ENCODE measurements at places on chromosomes 5 and 9. TPM values are rescaled to one million over a fixed set of nuclear protein-coding genes. Genes with fewer than 3 reads are reported as not detected.

Gene ZNF608
- total RNA-seq = 11.5 TPM

Gene KCNT1
- not detected for total RNA-seq

Gene PCDHB15
- total RNA-seq = 0.14 TPM

Gene CEP120
- total RNA-seq = 32.6 TPM

Gene SLC6A18
- not detected for total RNA-seq

Gene UCK1
- 19.9 TPM for total RNA-seq

Gene ADAMTSL2
- total RNA-seq = 0.57 TPM

Gene TICAM2
- 1.1 TPM for total RNA-seq

Gene SHC3
- 15.3 TPM for total RNA-seq

Gene CFAP157
- not detected for total RNA-seq

Gene CTSV
- total RNA-seq = 0.44 TPM

Gene PCDHA4
- total RNA-seq = under 0.01 TPM

Gene HSD17B4
- 173 TPM for total RNA-seq

Gene IPPK
- 17.2 TPM for total RNA-seq

Gene PCDHB2
- 0.29 TPM for total RNA-seq

Gene ANKRD34B
- not detected for total RNA-seq

Gene C9orf153
- total RNA-seq = under 0.01 TPM

Gene IRX1
- not detected for total RNA-seq

Gene ADAMTS13
- total RNA-seq = 0.88 TPM

Gene LCN12
- total RNA-seq = not detected

Gene KCNV2
- not detected for total RNA-seq

Gene HINT2
- 26.7 TPM for total RNA-seq

Gene IFNE
- total RNA-seq = 22.3 TPM

Gene IGIP
- total RNA-seq = 5.7 TPM

Measured in placental pericyte (primary cell).